T-helper 17 cell (primary cell): ENCODE measurements at places on chromosomes 5 and 9.

- H3K27ac ChIP-seq: no peak overlapping the region
- H3K4me3 ChIP-seq: no peak overlapping the region
- peaks cover 5% of the 10 kb centered on the region for H3K4me1 ChIP-seq
- peaks cover 2% of the 10 kb centered on the region for H3K36me3 ChIP-seq
These were observed 5.6 kb downstream of the AMBP start for GRCh38 chr9:114072184-114073140.

DNA sequence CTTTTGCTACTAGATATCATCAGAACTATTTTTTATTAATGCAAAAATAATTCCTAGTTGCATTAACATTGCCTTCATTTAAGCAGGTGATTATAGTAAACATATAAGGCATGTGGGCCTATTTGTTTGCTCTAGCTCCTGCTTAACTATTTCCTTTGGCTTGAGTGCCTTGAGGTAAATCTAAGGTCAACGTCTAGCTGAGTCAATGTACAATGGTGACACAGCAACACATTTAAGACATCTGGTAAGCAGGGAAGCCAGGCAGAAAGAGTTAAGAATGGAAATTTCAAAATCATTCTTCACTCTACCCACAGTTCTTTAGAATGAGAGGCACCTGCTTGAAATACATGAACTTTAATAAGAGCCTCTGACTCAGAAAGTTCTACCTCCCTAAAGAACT is 111.9 kb upstream of the FST start:
- no peaks in the 10 kb centered on the region for H3K4me1 ChIP-seq
- H3K36me3 ChIP-seq: no peaks in the 10 kb centered on the region
- no peak for DNase-seq
- H3K4me3 ChIP-seq: no peak overlapping the region

- H3K27me3 ChIP-seq: peaks cover 15% of the 10 kb centered on the region
- no peak overlapping the region for H3K4me3 ChIP-seq
- no peaks in the 10 kb centered on the region for H3K4me1 ChIP-seq
- H3K36me3 ChIP-seq: peaks cover 5% of the 10 kb centered on the region
- no peak for DNase-seq
These were observed 59.9 kb downstream of the CAVIN4 start for GRCh38 chr9:100637787-100638186.

GRCh38 chr5:176724472-176724871 is 77.2 kb downstream of the TSPAN17 start:
- H3K4me1 ChIP-seq: peaks cover 11% of the 10 kb centered on the region
- H3K36me3 ChIP-seq: peaks cover 7% of the 10 kb centered on the region
- H3K27ac ChIP-seq: no peak overlapping the region
- H3K27me3 ChIP-seq: peaks cover 66% of the 10 kb centered on the region
- no peak overlapping the region for H3K4me3 ChIP-seq
- no peak for DNase-seq

DNA sequence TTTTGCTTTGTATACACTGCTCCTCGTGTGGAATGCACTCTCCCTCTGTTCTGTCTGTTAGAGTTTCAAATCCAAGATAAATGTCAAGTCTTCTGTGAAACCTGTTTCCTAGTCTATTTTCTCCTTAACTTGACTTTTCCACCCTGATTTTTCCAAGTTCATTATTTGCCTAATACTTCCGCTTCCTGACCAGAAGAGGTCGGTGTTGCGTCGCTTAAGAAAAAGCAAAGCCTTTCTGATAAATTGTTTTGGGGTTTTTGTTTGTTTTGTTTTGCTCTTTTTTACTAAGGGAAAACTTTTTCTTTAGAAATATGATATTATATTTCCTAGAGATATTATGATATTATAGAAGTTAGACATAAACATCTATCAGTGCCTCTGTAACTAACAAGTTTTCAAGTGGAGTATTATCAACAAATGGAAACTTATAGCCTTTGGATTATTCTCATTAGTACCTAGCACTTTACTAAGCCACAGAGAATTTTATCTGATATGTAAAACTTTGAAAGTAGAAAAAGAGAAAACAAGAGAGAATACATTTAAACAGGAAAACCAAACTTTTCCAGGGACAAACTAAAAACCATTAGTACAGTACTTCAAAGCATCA is 55.8 kb downstream of the PHAX start:
- H3K4me1 ChIP-seq: no peaks in the 10 kb centered on the region
- no peak for DNase-seq
- no peak overlapping the region for H3K27ac ChIP-seq

DNA sequence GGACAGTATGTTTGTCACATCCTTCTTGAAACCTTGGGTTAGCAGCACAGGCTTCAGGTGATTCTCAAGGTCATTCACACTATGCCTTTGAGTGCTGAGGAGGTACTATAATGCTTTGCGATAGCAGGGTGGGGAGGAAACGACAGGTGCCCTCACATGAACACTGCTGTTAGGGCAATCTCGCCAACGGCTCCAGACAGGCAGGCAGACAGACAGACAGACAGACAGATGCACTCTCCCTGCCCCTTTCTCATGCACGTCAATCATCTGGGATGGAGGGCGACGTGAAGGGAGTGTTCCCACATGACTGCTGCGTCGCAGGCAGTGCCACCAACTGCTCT is 82.9 kb downstream of the RAPGEF1 start:
- no peak for DNase-seq
- peak overlapping the region; percentile 82 for H3K4me3 ChIP-seq
- H3K27ac ChIP-seq: peak overlapping the region; percentile 98
- no peaks in the 10 kb centered on the region for H3K27me3 ChIP-seq
- peaks cover 5% of the 10 kb centered on the region for H3K36me3 ChIP-seq

GRCh38 chr5:35228310-35228709 is 2.0 kb downstream of the PRLR start:
- H3K27me3 ChIP-seq: peaks cover 93% of the 10 kb centered on the region
- peaks cover 8% of the 10 kb centered on the region for H3K4me1 ChIP-seq
- H3K4me3 ChIP-seq: no peak overlapping the region
- no peak overlapping the region for H3K27ac ChIP-seq
- DNase-seq: no peak
- H3K36me3 ChIP-seq: peaks cover 5% of the 10 kb centered on the region

DNA sequence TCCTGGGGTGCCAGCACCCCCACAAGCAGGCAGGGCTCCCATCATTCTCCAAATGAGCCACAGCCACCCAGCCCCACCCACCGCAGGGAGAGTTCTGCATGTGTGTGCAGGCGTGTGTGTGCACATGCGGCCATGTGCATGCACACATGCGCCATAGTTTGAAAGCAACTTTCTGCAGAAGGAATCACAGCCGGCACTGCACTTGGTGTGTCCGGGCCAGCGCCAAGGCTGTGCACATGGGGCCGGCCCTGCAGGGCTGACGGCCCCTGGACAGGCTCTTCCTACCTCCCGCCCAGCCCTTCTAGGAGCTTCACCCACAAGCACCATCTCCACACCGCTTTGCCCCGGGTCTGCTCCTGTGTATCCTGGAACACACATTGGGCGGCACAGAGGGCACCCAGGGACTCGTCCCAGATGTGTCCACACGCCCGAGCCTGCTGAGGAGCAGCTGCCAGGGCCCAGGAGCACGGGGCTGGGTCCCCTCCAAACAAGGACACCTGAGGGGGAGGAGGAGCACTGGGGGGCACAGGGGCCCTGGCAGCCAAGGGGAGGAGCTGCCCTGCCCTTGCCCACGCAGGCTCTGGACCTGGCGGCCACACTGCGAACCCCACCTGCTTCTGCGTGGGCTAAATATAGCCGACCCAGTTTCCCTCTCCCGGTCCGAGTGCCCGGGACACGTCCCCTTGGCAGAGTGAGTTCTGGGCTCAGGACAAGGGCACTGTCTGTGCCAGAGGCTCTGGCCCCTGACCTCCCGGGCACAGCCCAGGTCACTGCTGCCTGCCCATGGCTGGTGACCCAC is 19.1 kb downstream of the TPPP start:
- no peaks in the 10 kb centered on the region for H3K27me3 ChIP-seq
- H3K27ac ChIP-seq: peak overlapping the region; percentile 97
- H3K4me3 ChIP-seq: peak overlapping the region; percentile 3
- no peak for DNase-seq
- H3K4me1 ChIP-seq: peaks cover 16% of the 10 kb centered on the region

GRCh38 chr5:58066557-58066956 is 393.3 kb downstream of the PLK2 start:
- no peak for DNase-seq
- H3K4me1 ChIP-seq: no peaks in the 10 kb centered on the region
- no peak overlapping the region for H3K4me3 ChIP-seq
- H3K27ac ChIP-seq: no peak overlapping the region

GRCh38 chr5:149094996-149095395 is 32.1 kb upstream of the SH3TC2 start:
- no peaks in the 10 kb centered on the region for H3K4me1 ChIP-seq
- H3K27me3 ChIP-seq: peaks cover 5% of the 10 kb centered on the region
- H3K36me3 ChIP-seq: peaks cover 2% of the 10 kb centered on the region
- DNase-seq: no peak
- H3K27ac ChIP-seq: no peak overlapping the region

GRCh38 chr5:141760193-141760592 is 78.2 kb upstream of the ARAP3 start:
- DNase-seq: no peak
- peaks cover 8% of the 10 kb centered on the region for H3K4me1 ChIP-seq
- H3K4me3 ChIP-seq: peak overlapping the region; percentile 19
- H3K27ac ChIP-seq: no peak overlapping the region
- peaks cover 6% of the 10 kb centered on the region for H3K36me3 ChIP-seq

- peaks cover 18% of the 10 kb centered on the region for H3K4me1 ChIP-seq
- no peak overlapping the region for H3K27ac ChIP-seq
- H3K36me3 ChIP-seq: no peaks in the 10 kb centered on the region
- peaks cover 7% of the 10 kb centered on the region for H3K27me3 ChIP-seq
- no peak for DNase-seq
- H3K4me3 ChIP-seq: no peak overlapping the region
These were observed 36.2 kb downstream of the NACC2 start for GRCh38 chr9:136058801-136059302.

DNA sequence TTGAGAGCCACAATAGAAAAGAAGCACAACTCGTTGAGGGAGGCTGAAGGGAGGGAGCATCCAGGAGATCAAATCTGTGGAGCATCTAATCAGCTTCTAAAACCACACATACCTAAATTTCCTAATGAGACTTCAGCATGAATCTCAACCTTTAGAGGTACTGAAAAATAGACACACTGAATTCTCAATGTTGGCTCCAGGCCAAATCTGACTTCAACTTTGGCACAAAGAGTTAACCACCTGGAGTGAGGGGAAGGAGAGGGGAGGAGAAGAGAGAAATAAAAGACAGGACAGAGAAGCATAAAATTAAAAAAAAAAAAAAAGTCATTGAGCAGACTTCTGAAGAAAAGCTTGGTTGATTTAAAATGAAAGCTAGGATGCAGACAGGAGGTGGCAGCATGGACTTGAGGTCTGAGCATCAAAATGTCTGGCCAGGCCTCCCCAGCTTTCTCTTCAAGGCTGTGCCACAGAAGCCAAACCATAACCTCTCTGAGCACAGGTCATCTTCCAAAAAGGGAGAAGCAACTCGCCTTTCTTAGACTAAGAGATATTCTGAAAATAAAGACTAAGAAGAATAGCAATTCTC is 205.6 kb downstream of the DENND1A start:
- peaks cover 5% of the 10 kb centered on the region for H3K4me1 ChIP-seq
- peaks cover 6% of the 10 kb centered on the region for H3K36me3 ChIP-seq
- no peak overlapping the region for H3K27ac ChIP-seq

DNA sequence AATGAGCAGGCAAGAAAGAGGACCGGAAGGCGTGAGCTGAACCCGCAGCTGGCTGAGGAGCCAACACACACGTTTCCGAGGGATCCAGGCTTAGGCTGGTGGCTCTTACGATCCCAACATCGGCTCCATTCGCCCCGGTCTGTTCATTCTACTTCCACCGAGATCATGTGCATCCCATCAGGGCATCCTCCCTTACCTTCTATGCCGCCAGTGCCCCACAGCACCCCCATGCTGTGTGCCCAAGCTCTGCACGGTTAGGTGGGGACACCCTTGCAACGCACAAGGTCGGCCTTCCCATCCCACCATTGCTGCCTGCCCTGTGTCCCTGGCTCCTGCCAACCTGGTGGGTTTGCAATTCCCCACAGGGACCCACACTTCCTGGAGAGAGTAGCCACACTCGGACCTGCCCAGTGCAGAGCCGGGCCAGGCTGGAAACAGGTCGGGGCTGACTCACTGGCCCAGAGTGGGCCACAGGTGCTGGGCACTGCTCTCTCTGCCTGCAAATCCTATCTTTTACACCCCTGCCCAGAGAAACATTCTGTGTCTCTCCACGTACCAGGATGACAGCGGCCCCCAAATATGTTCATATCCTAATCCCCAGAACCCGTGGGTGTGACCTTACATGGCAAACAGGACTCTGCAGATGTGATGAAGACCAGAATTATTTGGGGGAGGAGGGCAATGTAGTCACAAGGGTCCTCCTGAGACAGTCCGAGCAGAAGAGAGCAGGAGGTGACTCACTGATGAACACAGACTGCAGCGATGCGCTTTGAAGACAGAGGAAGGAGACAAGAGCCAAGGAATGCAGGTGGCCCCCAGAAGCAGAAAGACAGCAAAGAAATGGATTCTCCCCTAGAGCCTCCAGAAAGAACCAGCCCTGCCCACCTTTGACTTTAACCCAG is 182.2 kb downstream of the AUH start:
- H3K36me3 ChIP-seq: no peaks in the 10 kb centered on the region
- no peaks in the 10 kb centered on the region for H3K27me3 ChIP-seq
- DNase-seq: no peak
- H3K4me3 ChIP-seq: no peak overlapping the region
- no peak overlapping the region for H3K27ac ChIP-seq

DNA sequence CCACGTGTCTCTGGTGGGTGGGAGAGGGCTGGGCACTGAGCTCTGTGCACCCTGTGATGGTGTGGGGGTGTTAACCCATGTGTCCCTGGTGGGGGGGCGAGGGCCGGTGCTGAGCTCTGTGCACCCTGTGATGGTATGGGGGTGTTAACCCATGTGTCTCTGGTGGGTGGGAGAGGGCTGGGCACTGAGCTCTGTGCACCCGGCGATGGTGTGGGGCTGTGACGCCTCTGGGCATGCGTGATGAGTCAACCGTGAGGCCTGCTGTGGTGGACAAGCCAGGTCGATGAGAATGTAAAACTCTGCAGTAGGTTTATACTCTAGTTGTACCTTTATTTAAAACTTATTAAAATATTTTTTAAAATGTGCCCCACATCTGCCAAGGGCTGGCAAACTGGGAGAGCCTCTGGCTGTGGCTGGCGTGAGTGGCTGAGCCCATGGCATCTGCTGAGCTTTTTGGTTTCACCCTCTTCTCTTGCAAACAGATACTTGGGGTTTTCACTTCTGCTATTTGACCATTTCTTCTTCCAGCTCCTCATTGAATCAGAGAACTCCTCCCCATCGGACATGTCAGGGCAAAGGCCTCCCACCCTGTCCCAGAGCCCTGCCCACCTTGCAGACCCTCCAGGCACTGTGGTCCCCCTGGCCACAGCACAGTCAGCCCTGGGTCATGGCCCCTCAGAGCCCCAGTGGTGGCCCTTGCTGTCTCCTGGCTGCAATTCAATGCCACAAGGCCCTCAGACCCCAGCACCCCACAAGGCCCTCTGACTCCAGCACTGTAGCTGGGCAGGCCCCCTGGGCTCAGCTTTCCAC is 18.5 kb upstream of the EXOC3 start:
- no peak overlapping the region for H3K27ac ChIP-seq
- peaks cover 20% of the 10 kb centered on the region for H3K27me3 ChIP-seq
- no peak for DNase-seq
- no peaks in the 10 kb centered on the region for H3K4me1 ChIP-seq

- H3K36me3 ChIP-seq: no peaks in the 10 kb centered on the region
- peaks cover 6% of the 10 kb centered on the region for H3K4me1 ChIP-seq
- no peak overlapping the region for H3K27ac ChIP-seq
- no peak overlapping the region for H3K4me3 ChIP-seq
- H3K27me3 ChIP-seq: peaks cover 10% of the 10 kb centered on the region
- DNase-seq: no peak
These were observed 215.9 kb upstream of the DMRT1 start for GRCh38 chr9:625613-626012.

GRCh38 chr5:134406390-134406789 is 5.3 kb downstream of the CDKN2AIPNL start:
- no peaks in the 10 kb centered on the region for H3K27me3 ChIP-seq
- no peak overlapping the region for H3K4me3 ChIP-seq
- no peak for DNase-seq
- no peak overlapping the region for H3K27ac ChIP-seq
- peaks cover 14% of the 10 kb centered on the region for H3K4me1 ChIP-seq
